ENCODE measurements at places on chromosomes 2 and 18.

DNA sequence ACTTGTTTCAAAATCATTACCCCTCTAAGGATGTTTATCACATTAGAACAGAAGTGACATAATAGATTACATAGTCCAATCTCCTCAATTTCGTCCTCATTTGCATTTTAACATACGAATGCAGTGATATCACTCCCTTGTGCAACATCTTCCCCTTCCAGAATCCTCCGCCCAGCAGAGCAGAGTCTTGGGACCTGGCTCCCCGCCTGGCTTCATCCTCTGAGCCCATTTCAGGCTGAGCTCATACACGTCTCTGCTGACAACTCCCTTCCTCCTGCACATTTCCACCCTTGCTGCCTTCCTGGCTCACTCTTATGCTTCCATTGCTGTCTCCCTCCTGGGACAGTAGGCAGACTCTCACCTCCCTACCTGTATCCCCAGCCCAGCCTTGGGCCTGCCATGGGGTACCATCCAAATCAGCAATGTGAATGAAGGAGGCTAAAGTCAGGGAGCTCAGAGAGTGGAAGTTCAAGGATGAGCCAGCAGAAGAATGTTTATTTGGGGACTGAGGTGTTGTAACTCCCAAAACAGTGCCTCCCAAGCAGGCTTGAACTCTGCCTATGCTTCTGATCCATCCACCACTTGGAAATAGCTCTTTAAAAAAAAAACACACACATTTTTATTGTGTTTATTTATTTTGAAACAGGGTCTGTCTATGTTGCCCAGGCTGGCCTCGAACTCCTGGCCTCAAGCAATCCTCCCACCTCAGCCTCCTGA, 165.2 kb downstream of the TMEM200C start:
- DNase-seq: no peak

DNA sequence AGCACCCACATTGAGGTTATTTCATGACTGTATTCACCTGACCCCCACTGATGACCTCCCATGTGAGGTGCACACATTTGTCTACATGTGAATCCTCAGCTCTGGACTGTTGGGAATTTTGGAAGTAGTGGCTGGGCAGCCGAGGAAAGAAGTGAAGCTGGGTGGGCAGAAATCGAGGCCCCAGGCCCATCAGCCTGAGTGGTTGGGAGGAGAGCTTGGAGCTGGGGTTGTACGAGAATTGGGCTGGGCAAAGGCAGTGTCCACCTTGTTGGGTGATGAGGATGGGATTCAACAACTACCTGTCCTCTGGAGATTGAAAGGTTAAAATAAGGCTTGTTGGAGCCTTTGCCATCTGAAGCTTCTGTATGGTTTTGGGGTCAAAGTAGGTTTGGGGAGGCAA, 35.8 kb downstream of the AGAP1 start:
- DNase-seq: no peak

DNA sequence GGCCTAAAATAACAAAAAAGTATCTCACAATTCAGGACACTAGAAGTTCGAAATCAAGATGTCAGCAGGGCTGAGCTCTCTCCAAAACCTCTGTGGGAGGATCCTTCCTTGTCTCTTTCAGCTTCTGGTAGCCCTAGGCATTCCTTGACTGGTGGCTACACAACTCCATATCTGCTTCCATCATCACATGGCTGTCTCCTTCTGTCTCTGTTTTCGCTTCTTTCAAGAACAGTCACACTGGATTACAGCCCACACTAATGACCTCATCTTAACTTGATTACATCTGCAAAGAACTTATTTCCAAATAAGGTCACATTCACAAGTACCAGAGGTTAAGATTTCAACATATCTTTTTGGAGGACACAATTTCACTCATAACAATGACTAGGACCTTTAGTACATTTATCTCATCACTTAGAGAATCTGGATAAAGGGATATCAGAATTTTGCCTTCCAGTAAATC, 275.2 kb downstream of the IRS1 start:
- peak; percentile 98 for DNase-seq

DNA sequence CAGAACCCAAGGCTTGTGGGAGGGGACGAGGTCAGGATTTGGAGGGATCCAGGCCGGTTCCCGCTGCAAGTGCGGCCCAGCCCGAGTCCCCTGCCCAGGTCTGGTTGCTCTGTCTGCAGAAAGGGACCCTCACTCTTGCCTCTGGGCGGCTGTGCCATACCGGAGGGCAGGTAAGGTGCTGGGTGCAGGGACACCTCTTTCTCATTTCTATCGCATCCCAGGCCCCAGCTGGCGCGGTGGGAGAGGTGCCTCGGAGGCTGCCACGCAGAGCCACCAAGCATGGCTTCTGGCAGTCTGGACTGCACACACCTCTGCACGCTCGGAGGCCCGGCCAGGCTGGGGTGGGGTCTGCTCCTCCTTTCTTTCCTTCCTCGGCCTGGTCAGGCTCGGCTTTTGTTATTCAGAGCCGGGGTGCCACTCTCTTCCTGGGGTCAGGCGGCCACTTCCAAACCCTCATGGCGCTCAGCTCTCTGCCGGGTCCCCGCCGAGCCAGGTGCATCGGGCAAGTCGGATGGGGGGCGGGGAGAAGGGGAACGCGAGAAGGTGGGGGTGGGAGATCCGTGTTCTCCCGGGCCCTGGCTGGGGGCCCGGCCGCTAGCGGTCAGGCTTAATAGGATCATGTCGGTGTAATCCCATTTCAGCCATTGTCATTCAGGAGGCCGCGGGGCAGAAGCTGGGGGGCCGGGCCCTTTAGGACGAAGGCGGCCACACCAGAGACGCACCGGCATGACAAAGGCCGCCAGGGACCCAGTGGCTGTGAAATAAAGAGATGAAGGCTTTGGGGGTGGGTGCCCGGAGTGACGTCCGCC, 9.0 kb downstream of the GBX2 start:
- DNase-seq: no peak

- DNase-seq: no peak
These were observed 39.6 kb downstream of the EMX1 start for GRCh38 chr2:72956936-72957335.

DNA sequence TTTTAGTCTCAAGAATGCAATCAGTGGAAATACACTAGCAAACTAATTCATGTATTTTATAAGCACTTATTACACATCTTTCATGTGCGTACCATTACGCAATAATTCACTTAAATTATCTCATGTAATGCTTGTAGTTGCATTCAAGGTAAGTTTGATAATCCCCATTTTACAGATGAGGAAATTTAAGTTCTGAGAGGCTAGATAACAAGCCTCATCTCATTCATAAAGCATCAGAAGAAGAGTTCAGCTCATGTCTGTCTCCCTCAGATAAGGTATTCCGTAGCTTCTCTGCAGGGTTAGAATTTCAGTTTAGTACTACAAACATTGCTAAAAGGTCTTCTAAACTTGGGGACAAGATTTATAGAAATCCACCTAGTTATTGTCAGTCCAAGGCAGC, 47.8 kb downstream of the HNMT start:
- no peak for DNase-seq

GRCh38 chr2:109499566-109499965, 114.2 kb downstream of the SEPTIN10 start:
- no peak for DNase-seq

DNA sequence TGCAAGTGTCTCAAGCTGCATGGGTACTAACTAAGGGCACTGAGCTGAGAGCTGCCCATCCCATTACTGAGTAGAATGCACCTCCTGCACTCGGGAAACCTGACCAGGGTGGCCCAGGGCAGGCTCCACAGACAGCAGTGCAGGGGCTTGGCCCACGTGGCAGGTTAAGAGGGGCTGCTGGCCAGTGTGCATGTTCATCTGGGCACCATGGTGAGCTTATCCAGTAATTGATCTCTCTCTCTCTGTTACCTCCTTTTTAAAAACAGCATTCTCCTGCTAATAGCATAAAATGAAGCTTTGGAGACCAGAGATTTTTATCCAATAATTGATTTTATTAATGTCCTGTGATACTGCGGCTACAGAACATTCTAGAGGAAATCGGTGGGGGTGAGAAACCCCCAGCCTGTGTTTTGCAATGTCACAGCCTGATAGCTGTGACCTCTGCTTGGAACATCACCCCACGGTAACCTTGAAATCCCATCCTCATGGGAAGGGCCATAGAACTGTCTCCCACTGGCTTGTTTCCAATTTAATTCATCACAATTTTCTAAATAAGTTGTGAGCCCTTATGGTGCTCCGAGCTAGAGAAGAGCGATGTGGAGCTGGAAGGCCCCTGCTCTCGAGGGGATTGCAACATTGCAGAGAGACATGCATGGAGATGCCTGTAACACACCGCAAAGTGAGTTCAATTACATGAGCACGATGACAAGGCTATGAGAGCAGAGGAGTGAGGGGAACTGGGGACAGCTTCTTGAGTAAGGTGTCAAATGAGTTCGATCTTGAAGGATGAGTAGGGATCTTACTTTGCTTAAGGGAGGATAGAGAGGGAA, 143.8 kb downstream of the GALNT14 start:
- no peak for DNase-seq

DNA sequence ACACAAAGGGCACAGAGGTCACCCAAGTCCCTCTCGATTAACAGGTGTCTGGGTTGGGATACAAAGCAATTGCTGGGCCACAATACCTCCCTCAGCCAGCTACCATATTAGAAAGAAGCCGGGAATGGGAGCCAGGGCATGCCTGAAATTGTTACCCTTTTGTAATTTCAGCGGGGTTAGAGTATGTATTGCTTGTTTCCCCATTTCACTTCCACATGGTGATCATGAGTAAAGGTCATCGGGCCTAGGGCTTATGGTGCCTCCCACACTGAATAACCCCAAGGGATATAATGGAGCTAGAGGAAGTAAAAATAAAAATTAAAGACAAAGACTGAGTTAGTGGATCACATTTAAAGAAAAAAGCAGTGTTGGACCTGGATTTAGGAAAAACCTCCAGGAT, 437.2 kb upstream of the KLHL29 start:
- no peak for DNase-seq

- DNase-seq: no peak
These were observed 173.0 kb upstream of the ALKAL2 start for GRCh38 chr2:460861-461260.

Data from amniotic epithelial cell (primary cell).